HL-60 (cell line): ENCODE measurements at places on chromosomes 4 and X.
A peak's percentile ranks its signal among the peaks of the same experiment; 100 is the strongest.

DNA sequence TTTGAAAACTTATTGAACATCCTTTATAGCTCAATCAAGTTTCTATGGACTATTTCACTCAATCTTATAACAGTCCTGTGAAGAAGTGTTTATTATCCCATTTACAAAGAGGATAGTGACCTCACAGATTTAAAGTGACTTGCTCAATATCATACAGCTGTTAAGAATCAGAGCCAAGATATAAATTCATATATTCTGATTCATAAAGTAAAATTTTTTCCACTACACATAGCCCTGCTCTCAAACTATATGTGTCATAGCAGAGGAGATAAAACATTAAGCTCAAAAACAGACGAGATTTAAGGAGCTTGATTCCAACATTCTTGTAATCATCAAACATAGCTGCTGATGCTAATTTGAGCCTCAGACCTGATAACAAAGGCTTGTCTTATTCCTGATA lies 226.8 kb downstream of the CAMK2D start:
- no peak for DNase-seq

DNA sequence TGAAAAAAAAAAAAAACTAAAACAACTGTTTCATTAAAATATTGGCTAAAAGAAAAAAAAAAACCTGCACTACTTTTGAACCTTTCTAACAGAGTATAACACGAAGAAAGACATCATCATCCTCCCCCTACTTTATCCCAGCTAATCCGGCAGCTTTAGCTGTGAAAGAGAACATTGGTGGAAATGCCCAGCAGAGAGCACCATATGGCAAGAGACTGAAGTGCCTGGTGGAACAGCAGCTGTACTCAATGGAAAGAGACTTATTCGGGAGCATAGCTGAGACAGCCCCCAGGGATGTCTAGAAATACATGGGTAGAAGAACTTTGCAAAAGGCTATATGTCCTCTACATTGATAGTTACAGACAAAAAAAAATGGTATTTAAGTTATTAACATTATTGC lies 30.3 kb downstream of the STPG2 start:
- peak; percentile 3 for DNase-seq

DNA sequence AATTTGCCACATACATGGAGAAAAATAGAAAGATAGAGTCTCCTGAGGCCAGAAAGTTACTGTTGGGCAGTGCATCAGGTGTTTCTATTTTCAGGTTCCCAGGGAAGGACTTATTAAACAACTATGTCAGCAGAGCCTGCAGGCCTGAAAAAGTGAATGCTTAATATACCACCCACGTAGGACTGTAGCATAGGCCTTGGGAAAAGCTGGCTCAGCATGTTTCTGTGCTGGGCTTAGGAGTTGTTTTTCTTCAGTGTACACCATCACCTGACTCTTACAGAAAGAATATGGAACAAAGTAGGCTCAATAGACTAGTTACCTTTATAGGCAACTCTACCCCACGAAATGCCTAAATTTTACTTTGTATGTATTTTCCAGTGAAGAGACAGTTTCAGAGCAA lies 1385.9 kb downstream of the FAM133A start:
- DNase-seq, result no peak

GRCh38 chrX:15834827-15835595 lies 19.6 kb downstream of the AP1S2 start:
- DNase-seq, result no peak

DNA sequence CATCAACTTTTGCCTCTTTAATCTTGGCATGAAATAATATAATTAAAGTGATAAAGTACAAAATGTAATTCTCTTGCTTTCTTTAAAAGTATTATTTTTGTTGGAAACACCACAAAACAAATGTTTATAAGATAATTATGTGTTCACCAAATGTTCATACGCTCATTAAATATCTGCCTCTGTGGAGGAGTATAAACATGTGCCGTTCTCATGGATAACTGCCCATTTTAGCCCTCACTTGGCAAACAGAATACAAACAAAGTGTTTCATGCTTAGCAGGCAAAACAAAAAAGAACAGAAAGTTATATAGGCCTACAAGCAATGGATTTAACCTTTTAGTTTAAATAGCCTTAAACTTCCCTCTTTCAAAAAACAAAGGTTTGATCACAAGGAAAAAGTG lies 800.5 kb upstream of the DIAPH2 start:
- no peak for DNase-seq

DNA sequence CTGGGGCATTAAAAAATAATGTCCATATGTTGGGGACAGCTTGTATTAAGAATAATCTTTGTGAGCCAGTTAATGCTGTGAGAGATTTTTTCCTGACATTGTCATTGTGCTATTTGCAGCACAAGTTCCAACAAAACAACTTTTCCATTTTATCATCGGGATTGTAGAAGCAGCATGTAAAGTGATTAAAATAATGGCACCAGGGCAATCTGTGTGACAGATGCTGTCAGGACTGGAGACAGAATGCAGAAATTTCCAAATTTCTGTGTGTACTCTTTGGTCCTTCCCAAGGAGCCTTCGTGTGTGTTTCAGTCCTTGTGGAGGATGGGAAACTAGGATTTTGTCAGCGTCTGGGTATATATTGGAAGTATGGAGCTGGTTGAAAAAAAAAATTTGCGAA lies 101.5 kb upstream of the LIMCH1 start:
- DNase-seq, result no peak

GRCh38 chrX:16737024-16737423 lies 17.6 kb downstream of the SYAP1 start:
- no peak for DNase-seq
